ENCODE measurements at places on chromosomes 2 and 18.

GRCh38 chr18:4276953-4277585 is 178.0 kb downstream of the DLGAP1 start:
- no peak for DNase-seq

DNA sequence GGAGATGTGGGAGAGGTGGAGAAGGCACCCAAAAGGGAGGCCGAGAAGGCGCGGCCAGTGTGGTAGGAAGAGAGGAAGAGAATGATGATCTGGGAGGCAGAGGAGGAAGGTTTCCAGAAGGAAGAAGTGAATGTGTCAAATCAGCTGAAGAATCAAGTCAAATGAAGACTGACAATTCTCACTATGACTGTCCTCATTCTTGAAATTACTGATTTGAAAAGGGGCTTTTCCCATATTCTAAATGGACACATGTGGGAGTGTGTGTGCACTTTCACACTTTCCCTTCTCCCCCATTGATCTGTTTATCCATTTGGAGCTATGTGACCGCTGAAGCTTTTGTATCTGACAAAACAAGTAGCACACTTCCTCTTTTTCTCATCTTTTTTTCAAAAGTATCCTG is 6.1 kb downstream of the AFF3 start:
- DNase-seq = no peak

- DNase-seq = no peak
Observed at GRCh38 chr2:223860809-223861738, 23.7 kb upstream of the AP1S3 start.

- DNase-seq = no peak
Observed at GRCh38 chr2:149021271-149021719, 17.2 kb upstream of the LYPD6B start.

- DNase-seq = no peak
Observed at GRCh38 chr2:105187531-105187930, 54.0 kb upstream of the GPR45 start.

- DNase-seq = no peak
Observed at GRCh38 chr2:121584741-121585140, 54.1 kb downstream of the RNU4ATAC start.

GRCh38 chr18:63265326-63265725 is 54.2 kb downstream of the BCL2 start:
- DNase-seq = no peak

Data from activated naive CD4-positive, alpha-beta T cell (primary cell).